Neural cell (in vitro differentiated cells): ENCODE measurements at places on chromosomes 5 and 9. TPM values are rescaled to one million over a fixed set of nuclear protein-coding genes. Genes with fewer than 3 reads are reported as not detected.

Gene GAS1
- polyA plus RNA-seq, result 1.4 and 1.6 TPM in 2 replicates

Gene HK3
- polyA plus RNA-seq, result 0.62 and 7.8 TPM in 2 replicates

Gene GLRA1
- polyA plus RNA-seq, result not detected in 2 replicates

Gene N4BP3
- polyA plus RNA-seq, result 4.6 and 5.8 TPM in 2 replicates

Gene RGS7BP
- 9.5 and 15.4 TPM in 2 replicates for polyA plus RNA-seq

Gene AIF1L
- polyA plus RNA-seq, result 3.4 TPM in 2 replicates

Gene PRSS3
- not detected in 2 replicates for polyA plus RNA-seq

Gene ZNF462
- polyA plus RNA-seq, result 9.1 and 15.8 TPM in 2 replicates

Gene PDLIM4
- polyA plus RNA-seq, result not detected in 2 replicates

Gene ABO
- not detected in 2 replicates for polyA plus RNA-seq

Gene KLHL9
- 39.6 and 40.9 TPM in 2 replicates for polyA plus RNA-seq

Gene ANKRD31
- polyA plus RNA-seq, result 0.48 and 0.62 TPM in 2 replicates

Gene IFNB1
- not detected in 2 replicates for polyA plus RNA-seq

Gene FCHO2
- 19.9 and 24.3 TPM in 2 replicates for polyA plus RNA-seq

Gene CYLC2
- not detected in 2 replicates for polyA plus RNA-seq

Gene C9orf153
- polyA plus RNA-seq, result not detected in 2 replicates

Gene HRCT1
- polyA plus RNA-seq, result 0.84 TPM in 1 of 2 replicates, not detected in the other

Gene CATSPER3
- 0.17 and 0.80 TPM in 2 replicates for polyA plus RNA-seq

Gene EIF4E1B
- 0.82 TPM in 1 of 2 replicates, not detected in the other for polyA plus RNA-seq

Gene MARCHF6
- polyA plus RNA-seq, result 243 and 282 TPM in 2 replicates

Gene ZNF454
- polyA plus RNA-seq, result 0.61 and 1.1 TPM in 2 replicates
